Stimulated activated CD4-positive, alpha-beta T cell treated with anti-CD3 and anti-CD28 coated beads, Interleukin-1b, Interleukin-23, amount 100 ng/mL, for 1 hour (primary cell): ENCODE measurements at places on chromosomes 1 and 21.

GRCh38 chr1:118122234-118123004 lies 62.6 kb downstream of the SPAG17 start:
- no peak for DNase-seq

GRCh38 chr1:228786361-228787129 lies 51.3 kb downstream of the RHOU start:
- DNase-seq: no peak

- no peak for DNase-seq
Observed at GRCh38 chr1:161505686-161506085, 429 bp downstream of the FCGR2A start.

- no peak for DNase-seq
Observed at GRCh38 chr1:231161667-231162296, at the start of gene TRIM67. Gene TRIM67 (plus strand): TSS chr1:231162058. CDS start chr1:231162970, 912 bp downstream.

DNA sequence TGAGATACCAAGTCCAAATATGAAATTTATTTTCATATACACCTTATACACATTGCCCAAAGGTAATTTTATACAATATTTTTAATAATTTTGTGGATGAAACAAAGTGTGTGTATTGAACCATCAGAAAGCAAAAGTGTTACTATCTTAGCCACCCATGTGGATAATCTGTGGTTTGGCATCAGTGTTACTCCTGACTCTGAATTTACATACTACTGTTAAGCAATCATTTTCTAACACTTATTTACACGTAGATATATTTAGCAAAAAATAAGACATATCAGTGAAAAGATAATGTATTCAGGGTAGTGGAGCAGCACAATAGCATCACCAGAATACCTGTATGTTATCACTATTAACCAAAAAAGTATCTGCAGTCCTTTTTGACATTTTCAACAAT lies 23.8 kb downstream of the DENND2D start:
- DNase-seq: no peak
